Activated T-helper 1 cell treated with anti-CD3 and anti-CD28 coated beads, Interleukin-12 subunit alpha, Interleukin-12 subunit beta, Interleukin-2, Interleukin-4 antibody, amounts not matched to agents 30 ng/mL and 10 ng/mL and 1 ng/mL, durations not matched to agents 14 hours and 24 hours and 36 hours (primary cell): ENCODE measurements at places on chromosomes 12 and 14. TPM values are rescaled to one million over a fixed set of nuclear protein-coding genes. Genes with fewer than 3 reads are reported as not detected.

DNA sequence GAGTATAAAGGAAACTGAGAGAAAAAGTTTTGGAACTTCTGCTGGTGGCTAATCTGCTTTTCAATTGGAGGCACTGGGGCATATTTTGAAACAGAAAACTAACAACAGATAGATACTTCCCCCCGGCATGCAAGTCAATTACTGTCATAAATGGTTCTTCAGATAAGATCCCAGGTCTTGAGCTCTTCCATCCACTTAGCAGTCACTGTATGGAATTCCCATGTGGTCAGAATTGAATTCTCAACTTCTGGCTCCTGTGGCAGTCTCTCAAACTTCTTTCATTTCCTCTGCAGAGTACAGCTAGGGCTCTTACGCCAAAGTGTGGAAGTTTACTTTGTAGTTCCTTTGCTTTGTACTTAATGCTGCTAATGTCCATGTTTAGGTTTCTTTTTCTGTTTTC lies 452.2 kb downstream of the IPO8 start:
- no peak for DNase-seq

- DNase-seq: no peak
Observed at GRCh38 chr12:91361864-91362263, 179.2 kb upstream of the DCN start.

- DNase-seq: no peak
Observed at GRCh38 chr12:93177208-93178153, 200.2 kb upstream of the NUDT4 start.

DNA sequence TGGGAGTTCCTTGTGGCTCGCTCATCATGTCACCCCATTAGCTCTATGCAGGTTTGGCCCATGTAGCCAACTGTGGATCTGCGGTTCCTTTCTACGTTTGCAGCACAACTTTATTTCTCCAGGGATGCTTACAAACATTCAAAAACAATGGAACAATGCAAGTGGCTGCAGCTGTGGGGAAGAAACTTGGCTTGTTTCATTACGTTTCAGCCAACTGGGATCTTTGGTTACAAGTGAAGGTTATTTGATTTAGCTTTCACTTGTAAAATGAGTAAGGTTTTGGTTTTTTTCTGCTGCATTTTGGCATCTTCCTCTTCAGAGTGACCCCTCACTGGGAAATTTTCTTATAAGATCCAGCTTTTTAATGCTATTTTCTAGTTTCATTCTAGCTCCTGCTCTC lies 105.9 kb downstream of the PLXNC1 start:
- DNase-seq: no peak

DNA sequence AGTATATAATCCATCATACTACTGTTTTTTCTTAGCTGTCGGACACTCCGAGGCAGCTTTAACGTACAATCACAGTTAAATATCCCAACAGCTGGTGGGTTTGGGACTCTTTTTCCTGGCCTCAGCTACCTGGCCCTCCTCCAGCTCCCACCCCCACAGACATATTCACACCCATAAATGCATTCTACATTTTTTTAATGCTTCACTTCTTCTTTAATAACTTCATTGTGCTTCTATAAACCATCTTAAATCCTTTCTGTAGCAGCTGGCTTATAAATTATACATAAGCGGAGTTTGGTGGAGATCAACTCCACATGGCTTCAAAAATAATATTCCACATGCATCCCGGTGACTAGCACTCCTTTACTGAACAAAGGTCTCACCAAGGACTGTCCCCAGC lies 33.3 kb downstream of the TDG start:
- no peak for DNase-seq

GRCh38 chr12:9149372-9149771 lies 33.7 kb upstream of the A2M start:
- DNase-seq: no peak

DNA sequence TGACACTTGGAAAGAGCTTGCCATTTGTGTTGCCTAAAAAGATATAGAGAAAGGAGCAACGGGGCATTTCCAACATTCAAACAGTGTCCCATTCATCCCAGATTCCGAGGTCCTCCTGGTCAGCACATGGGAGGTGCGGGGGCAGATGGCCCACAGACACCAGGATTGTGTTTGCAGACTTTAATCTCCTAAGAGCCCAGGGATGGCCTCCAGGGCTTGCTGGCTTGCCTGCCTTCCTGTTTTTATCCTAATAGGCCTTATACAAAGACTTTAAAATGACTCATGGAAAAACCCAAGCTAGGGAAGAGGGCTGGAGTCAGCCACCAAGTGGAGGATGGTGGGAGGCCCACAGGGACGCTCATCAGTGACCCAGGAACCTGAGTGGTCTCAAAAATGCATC lies 21.5 kb upstream of the FAM181A start:
- no peak for DNase-seq

DNA sequence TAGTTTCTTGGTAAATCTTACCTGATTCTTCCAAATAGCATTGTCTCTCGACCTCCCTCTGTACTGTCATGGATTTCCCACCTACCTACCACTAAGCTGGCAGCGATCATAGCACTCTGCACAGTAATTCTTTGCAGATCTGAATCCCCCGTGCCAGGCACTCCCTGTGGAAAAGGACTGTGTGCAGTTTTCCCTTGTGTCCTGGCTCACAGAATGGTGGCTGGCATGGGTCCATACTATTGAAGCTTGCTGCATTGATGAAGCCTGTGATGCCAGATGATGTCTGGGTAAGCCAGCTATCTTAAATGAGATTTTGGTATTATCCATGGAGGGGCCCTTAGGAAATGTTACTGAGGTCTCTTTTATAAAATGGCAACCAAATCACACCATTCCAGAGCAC lies 135.7 kb downstream of the RPAP3 start:
- no peak for DNase-seq

DNA sequence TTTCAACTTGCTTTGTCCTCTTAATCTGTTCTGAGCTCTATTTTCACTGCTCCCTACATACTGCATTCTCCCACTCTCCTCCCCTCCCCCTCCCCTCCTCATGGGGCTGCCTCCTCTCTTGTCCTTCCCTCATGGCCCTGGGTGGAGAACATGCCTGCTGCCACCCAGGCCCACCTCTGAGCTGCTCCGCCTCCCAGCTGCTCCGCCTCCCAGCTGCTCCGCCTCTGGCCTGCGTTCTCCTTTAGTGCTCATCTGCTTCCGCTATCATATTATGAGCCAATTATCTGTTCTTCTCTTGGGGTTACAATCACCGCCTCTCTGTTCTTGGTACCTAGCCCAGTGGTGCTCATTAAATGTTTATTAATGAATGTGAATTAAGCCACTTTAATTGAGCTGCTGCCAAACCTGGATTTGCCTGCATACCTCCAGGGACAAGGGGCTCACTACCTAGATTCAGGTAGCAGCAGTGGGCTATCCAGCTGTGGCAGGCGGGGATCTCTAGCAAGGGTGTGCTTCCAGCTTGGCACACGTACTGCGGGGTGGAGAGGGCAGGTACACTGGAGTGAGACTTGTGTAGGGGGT lies 32.0 kb upstream of the FAM181A start:
- DNase-seq: no peak

- no peak for DNase-seq
Observed at GRCh38 chr12:68842123-68842522, 34.1 kb downstream of the MDM2 start.

GRCh38 chr12:124767066-124767821 lies 96.4 kb downstream of the SCARB1 start:
- peak; percentile 76 for DNase-seq

ZFHX2 gene
- total RNA-seq: 2.2 and 2.7 TPM in 2 replicates

SLC39A5 gene
- 0.54 and 1.4 TPM in 2 replicates for total RNA-seq

TAS2R9 gene
- total RNA-seq: not detected in 2 replicates

CMTM5 gene
- not detected in 2 replicates for total RNA-seq

C1R gene
- total RNA-seq: 1.7 and 2.0 TPM in 2 replicates

OR4E2 gene
- not detected in 2 replicates for total RNA-seq
